DND-41 (cell line): ENCODE measurements at places on chromosomes 5 and 9.
A peak's percentile ranks its signal among the peaks of the same experiment; 100 is the strongest.

GRCh38 chr9:91905991-91906469, 44.0 kb downstream of the ROR2 start:
- peak; percentile 69 for DNase-seq

DNA sequence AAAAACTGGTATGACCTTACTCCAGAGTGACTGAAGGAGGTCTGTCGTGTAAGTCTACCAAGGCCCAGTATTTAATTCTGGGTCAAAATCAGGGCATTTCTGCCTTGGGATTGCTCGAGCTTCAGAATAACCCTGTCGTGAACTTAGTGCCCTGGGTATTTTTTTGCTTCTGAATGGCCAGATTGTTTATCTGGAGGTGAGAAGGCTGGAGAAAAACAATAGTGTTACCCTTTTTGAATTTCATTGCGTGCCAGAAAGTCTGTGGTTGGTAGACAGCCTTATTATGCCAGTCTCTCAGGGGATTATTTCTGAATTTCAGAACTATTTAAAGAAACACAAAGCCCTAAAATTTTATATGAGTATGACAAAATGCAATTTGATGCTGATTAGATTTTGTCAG, 323.4 kb downstream of the CSNK1G3 start:
- no peak for DNase-seq

DNA sequence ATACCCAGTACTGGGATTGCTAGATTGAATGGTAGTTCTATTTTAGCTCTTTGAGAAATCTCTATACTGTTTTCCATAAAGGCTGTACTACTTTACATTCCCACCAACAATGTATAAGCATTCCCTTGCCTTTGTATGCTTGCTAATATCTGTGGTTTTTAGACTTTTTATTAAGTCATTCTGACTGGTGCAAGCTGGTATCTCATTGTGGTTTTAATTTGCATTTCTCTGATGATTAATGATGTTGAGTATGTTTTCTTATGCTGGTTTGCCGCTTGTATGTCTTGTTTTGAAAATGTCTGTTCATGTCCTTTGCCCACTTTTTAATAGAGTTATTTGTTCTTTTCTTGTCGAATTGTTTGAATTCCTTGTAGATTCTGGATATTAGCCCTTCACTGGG, 512.7 kb upstream of the PAPPA start:
- DNase-seq, result no peak

DNA sequence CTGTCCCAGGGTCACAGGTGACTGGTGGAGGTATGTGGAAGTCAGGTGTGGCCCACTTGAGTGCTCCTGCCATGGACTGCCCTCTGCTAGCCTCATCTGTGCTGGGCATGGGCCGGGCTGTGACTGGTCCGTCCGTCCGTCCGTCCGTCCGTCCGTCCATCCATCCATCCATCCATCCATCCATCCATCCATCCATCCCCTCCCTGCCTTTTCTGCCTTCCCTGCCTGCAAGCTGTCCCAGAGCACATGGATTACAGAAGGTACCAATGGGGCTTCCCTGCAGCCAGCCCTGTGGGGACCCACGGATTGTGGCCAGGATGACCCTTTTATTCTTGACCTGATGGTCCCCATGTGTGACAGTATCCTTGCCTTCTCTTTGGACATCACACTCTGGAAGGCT, 92.5 kb downstream of the MACROH2A1 start:
- DNase-seq, result no peak

- no peak for DNase-seq
Observed at GRCh38 chr9:9108641-9109040, 1309.1 kb upstream of the DMAC1 start.

DNA sequence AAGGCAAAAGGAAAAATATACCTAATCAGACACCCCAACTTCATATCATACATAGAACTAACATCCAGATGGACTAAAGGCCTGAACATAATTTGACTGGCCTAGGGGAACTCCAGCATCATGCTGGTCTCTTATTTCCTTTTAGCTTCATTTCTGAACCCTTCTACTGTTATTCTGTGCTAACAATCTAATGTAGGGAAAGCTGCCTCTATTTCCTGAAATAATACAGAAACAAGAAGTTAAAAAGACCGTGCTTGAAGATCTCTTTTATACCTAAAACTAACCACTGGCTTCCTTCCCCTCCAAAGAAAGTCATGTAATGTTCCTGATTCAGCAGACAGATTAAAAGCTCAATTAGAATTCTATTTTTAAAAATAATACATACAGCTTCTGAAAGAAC, 36.7 kb downstream of the LPAR1 start:
- DNase-seq, result no peak

GRCh38 chr5:174159327-174160114, 114.0 kb downstream of the NSG2 start:
- no peak for DNase-seq

GRCh38 chr5:6333182-6333905, 45.0 kb downstream of the MED10 start:
- DNase-seq, result no peak

DNA sequence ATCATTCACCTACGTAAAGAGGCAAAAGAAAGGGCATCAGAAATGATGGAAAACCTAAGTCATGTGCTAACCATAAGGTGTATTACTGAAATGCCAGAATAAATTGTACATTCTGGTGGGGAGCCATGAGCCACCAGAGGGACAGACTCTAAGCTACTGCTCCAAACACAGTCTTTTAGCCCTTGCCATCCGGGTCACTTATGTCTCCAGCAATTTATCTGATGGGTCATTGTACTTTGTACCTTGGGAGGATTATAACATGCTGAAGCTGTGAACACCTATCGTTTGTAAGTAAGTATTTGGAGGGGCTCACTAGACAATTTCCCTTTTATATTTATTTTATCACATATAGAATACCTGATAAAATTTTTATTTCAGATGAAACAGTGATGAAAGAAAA, 495.1 kb downstream of the KIF4B start:
- DNase-seq, result no peak
